ENCODE measurements at places on chromosomes 13 and 19.

DNA sequence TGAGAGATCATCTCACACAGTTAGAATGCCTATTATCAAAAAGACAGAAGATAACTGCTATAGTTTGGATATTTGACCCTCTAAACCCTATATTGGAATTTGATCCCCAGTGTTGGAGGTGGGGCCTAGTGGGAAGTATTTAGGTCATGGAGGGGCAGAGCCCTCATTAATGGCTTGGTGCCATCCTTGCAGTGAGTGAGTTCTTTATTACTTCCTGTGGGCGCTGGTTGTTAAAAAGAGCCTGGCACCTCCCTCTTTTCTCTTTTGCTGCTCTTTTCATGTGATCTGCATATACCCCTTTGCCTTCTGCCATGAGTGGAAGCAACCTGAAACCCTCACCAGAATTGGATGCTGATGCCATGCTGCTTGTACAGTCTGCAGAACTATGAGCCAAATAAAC, 66.8 kb downstream of the TDRD3 start:
- no peak for DNase-seq

DNA sequence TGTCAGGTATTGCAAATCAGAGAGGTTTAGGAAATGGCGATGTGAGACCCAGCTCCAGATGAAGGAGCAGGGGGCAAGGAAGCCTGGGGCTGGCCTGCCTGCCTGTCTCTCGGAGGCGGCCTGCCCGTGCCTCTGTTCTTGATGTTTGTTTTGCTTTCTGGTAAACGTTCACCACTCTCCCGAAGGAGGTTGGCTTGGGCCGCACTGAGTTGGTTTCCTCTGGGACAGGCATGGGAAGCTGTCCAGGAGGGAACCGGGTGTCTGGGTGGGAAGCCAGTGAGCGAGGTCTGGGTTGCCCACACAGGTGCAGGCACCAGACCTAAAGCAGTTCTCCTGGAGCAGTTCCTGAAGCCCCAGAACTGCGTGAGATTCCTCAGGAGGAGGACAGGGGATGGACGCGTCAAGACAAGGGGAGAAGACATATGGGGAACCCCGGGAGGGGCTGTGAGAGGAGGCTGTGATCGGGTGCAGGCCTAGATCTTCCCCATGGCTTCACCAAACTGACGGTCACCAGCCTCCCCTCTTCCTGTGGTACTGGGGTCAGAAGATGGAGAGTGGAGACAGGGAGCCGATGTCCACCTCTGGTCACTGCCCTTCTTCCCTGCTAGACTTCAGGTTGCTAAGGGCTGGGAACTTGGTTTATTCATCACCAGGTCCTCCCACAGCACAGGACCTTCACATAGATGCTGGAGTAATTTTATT, 15.2 kb downstream of the COL4A2 start:
- DNase-seq, result no peak

- no peak for DNase-seq
Observed at GRCh38 chr13:95221971-95222732, 79.1 kb downstream of the ABCC4 start.

DNA sequence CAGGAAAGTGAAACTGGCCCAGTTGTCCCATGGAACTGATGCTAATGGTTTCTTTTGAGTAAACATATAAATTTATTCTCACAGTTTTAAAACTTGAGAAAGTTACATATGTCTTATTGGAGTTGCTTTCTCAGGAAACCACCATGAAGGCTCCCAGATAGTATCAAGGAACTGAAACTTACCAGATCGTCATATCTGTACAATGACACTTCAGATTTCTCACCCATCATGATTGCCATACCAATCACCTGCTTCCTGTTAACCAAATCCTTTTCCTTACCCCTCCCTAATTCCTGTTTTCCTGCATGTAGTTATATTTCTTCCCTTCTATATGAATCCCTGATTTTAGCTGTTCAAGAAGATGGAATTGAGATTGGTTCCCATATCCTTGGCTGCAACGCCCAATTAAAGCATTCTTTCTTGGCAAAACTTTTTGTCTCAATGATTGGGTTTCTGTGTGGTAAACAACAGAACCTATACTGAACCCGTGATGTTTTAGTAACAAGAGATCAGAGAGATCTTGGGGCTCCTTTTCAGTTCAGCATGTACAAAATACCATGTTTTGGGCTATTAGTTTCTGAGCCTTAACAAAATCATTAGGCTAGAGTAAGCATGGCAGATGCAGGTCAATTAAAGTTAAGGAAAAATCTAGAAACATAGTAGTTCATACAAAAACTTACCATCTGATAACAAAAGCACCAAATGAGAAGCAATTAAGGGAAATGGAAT, 781.3 kb upstream of the MIR17HG start:
- no peak for DNase-seq

GRCh38 chr13:97855570-97856303, 97.7 kb upstream of the IPO5 start:
- no peak for DNase-seq

GRCh38 chr19:4064149-4064495, 2.6 kb downstream of the ZBTB7A start:
- no peak for DNase-seq

- peak; percentile 11 for DNase-seq
Observed at GRCh38 chr19:16324384-16325160, at the start of gene KLF2. KLF2 (plus strand) TSS chr19:16324826; CDS start chr19:16324924, 98 bp downstream.

- peak; percentile 72 for DNase-seq
Observed at GRCh38 chr19:42281146-42281826, 12.2 kb downstream of the CIC start.

DNA sequence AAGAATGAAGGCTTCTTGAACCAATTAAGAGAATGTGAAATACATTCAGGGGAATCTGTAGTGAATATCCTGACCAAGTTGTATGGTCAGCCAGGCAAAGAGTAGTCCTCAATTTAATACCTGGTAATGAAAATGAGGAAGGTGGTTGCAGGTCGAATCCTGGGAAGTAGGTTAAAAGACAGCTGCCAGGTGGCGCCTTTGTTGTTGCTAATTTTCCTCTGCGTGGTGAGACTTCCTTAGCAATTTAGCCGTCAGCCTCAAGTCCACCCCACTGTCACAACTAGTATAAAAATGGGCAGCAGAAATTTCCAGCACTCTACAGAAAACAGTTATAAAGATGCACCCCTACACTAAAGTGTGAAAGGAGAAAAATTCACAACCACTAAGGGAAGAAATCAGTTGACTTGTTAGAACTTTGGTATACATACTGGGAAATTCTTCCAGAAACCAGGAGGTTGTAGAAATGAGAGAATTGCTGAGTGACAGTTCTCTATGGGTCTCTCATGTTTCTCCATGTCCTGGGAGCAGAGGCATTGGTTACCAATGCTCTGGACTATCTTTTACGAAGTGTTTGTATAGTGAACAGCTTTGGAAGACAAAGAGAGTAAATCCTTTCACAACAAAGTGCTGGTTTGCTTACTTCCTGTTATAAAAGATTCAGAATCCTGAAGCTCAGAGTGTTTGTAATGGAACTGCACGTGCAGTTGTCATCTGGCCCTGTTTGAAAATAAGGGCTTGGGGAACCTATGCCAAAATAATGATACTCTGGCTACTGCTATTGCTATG, 235.9 kb downstream of the NHLRC3 start:
- DNase-seq, result no peak

DNA sequence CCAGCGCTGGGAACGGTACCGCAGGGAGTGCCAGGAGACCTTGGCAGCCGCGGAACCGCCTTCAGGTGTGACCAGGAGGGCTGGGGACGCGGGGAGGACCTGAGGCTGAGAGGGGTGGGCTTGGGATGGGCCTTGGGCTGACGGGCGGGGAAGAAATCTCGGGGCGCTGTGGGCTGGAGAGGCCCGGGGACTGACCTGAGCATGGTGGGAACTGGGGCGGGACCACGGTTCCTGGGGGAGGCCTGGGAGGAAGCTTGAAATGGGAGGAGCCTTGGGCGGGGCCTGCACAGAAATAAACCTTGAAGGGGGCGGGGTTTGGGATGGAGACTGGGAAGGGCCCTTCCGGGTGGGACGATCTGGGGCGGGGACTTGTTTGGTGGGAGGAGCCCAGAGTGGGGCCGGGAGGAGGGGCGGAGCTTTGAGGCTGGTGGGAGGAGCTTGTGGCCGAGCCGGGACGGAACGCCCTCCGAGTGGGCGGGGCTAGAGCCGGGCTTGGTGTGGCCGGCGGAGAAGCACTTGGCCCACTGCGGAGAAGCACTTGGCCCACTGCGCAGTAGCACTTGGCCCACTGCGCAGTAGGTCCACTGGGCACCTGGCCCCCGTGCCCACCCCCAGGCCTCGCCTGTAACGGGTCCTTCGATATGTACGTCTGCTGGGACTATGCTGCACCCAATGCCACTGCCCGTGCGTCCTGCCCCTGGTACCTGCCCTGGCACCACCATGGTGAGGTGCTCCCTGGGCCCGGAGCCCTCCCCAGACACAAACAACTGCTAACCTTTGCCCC, 2.8 kb downstream of the GIPR start:
- peak; percentile 37 for DNase-seq

DNA sequence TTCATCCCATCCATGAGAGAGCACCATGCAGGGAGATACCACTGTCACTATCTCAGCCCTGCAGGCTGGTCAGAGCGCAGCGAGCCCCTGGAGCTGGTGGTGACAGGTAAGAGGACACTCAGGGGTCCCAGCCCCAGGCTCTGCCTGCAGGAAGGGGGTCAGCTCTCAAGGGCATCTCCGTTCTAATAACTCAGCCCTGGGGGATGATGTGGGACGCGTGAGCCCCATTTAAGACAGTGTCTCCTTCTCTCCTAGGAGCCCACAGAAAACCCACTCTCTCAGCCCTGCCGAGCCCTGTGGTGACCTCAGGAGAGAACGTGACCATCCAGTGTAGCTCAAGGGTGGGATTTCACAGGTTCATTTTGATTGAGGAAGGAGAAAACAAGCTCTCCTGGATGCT, 15.5 kb upstream of the KIR3DL3 start:
- DNase-seq, result no peak

DNA sequence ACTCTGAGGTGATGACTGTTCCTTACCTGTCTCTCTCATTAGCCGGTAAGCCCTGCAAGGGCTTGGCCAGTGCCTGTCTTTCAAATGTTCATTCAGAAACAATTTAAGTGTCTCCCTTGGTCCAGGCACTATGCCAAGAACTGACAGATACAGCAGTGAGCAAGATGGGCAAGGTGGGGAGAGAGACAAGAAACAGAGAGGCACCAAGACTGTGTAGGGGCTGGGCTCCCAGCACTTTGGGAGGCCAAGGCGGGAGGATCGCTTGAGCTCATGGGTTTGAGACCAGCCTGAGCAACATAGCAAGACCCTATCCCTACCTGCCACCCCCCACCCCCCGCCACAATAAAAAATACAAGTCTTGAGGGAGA, 1.3 kb upstream of the CCNE1 start:
- DNase-seq, result no peak

- DNase-seq, result no peak
Observed at GRCh38 chr19:16419669-16420335, 52.0 kb downstream of the EPS15L1 start.

DNA sequence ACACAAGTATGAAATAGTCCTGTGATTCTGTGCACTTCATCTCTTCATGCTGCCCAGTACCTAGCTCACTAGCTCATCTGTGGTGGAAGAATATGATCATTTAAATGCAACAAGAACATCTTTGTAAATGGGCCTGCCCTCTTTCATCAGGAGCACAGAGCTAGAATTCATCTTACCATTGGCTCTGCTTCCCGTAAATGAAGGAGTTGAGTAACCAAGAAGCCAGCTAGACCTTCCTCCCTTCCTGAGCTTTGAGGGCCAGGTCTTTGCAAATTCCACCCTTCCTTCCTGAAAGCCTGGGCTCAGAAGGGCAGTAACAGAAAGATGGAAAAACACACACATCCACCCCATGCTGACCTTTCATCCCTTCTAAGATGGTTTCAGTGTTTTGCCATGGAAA, 82.0 kb downstream of the FRY start:
- no peak for DNase-seq

GRCh38 chr13:48592688-48593049, 59.8 kb upstream of the RCBTB2 start:
- DNase-seq, result no peak

GRCh38 chr19:1285737-1286360, at the start of gene EFNA2:
EFNA2 (plus strand) TSS chr19:1285873; CDS start chr19:1286169, 296 bp downstream.
- DNase-seq, result no peak

DNA sequence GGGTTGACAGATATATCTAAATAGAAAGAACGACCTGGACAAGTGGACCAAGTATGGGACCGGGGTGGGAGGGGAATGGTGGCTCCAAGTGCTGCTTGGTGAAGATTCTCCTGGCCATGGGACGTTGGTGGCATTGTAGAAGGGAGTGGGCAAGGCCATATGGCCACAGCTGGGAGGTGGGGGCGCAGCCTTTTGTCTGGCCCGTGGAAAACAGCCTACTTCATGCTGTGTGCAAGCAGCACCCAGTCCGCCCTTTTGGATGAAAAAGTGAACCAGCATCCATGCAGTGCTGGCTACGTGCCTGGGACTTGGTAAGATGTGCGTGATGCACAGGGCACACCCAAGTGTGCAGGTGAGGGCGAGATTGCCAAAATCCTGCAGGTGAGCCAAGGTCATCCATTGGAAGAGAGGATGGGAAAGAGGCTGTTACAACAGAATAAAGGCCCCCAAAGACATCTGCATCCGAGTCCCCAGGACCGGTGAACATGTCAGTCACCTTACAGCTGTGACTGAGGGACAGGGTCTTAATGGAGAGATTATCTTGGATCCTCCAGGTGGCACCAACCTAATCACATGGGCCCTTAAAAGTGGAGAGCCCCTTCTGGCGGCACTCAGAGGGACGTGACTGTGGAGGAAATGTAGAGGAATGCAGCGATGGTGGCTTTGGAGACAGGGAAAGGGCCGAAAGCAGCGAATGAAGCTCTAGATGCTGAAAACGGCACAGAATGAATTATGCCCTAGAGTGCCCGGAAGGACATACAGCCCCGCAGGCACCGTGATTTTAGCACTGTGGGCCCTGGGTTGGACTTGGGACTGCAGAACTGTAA, 40.8 kb downstream of the TEX29 start:
- DNase-seq, result no peak

- DNase-seq, result no peak
Observed at GRCh38 chr13:99191900-99192399, 8.7 kb upstream of the UBAC2 start.

DNA sequence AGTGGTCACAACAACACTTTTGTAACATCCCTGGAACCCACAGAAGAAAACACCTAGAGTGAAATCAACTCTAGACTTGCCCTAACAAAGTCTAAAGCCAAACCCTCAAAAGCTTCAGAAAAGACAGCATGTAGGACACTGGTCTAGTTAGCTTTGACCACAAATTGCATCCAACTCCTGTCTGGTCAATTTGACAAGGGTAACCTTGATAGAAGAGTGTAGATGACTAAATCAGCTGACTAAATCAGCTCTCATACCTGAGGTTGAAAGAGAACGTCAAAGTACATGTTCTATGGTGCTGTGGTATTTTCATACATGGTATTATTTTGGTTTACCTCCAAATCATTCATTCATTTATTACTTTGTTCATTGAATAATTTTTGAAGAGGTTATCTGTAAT, 272.8 kb downstream of the KLF5 start:
- no peak for DNase-seq

GRCh38 chr13:44431150-44431549, 57.5 kb downstream of the SERP2 start:
- no peak for DNase-seq
